Stimulated activated CD8-positive, alpha-beta memory T cell treated with anti-CD3 and anti-CD28 coated beads, Interleukin-7, amount 100 ng/mL, for 24 hours (primary cell): ENCODE measurements at places on chromosomes 3 and 15.

GRCh38 chr15:87498560-87498959, 758.0 kb downstream of the NTRK3 start:
- DNase-seq = no peak

DNA sequence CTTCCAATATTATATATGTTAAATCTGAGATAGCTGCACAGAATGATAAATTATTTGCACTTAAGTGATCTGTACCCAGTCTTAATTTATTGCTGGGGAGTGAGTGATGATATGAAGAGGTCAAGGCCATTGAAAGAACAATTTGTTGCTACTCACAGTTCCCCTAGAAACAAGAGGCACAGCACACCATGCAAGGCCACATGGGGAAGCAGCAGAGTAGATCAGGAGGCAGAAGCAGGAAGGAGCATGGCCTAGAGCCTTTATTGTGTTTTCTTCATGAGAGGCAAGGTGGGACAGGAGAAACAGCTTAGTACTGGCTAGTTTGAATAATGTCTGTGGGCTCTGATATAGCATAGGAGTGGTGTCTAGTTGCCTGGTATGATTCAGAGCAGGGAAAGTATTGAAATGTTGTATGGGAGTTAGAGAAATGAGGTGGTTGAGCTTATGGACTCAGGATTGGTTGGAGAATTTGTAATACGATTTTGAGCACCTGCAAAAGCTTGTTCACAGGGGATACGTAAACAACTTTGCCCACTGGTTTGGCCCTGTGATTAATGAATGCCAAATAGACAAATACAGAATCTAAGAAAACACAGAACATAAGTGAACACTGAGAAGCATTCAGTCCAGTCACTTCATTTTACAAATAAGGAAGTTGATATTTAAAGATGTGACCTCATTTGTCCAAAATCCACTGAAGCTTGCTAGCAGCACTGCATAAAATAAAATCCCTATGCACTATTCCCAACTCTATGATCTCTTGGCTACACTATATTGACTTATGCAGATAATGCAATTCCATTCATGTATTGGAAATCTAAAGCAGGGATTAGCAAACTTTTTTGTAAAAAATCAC, 71.7 kb downstream of the TMCO5A start:
- DNase-seq = no peak

- no peak for DNase-seq
Measured at GRCh38 chr15:89230277-89230676, 8.9 kb upstream of the RLBP1 start.

DNA sequence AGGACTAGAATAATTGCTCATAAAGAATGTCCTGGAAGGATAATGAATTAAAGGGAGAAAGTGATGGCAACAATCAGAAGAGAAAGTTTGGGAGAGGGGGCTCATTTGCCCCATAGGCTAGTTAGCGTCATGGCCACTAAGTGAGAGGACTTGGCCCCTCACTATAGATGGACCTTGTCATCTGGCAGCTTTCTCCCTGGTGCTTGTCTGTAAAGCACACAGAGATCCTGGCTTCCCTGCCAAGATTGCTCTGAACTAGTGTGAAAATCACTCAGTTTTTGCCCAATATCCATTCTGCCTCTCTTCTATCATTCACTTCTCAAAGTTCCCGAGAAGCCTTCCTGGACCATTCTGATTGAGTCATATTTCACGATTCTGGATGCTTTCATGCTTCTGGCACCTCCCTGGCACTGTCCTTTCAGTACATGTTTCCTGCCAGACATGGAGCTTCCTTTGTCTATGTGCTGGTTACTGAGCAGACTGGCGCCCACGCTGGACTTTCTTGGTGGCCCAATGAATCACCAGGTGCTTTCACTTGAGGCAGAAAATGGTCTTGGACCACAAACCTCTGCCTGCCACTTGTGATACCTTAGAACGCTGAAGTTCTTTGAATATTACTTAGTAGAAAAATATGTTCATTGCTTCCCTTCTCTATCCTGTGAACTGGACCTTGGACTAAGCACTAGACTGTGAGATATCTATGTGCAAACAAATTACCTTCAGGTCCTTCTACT, 709.6 kb upstream of the CFAP20DC start:
- DNase-seq = no peak

- no peak for DNase-seq
Measured at GRCh38 chr3:98602078-98602678, 8.8 kb upstream of the CPOX start.

DNA sequence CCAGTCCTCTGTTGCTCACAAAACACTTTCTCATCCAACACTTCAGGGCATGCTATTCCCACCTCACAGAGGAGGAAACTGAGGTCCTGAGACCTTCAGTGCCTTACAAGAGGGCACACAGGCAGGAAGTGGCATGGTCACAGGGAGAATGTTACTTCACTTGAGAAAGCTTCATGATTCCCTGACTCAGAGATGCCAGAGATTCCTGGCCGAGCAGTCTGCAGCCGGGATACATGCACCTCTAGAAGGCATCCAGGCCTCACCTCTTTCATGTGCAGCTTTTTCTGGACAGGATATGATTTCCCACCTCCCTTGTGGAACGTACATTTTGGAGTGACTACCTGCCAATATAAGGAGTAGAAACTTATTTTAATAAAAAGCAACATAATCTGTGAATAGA, 2.8 kb upstream of the SST start:
- DNase-seq = no peak

- DNase-seq = no peak
Measured at GRCh38 chr15:49863431-49864224, 242.8 kb downstream of the DTWD1 start.

DNA sequence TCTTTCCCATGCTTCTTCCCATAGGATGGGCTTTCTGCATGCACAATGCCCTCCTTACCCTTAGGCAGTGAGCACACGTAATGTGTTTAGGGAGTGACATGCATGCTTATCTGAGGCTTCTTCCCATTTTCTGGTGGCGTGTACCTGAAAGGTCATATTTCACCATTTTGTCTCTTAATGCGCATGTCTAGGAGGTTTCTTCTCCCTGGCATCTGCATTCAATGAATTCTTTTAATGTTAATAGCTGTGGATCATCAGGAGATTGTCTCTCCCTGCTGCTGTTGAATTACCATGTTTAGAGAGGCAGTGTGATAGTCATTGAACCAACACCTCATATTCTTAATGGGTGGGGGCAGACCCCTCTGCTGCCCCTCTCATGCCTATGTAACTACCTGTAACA, 205.6 kb upstream of the SGO1 start:
- no peak for DNase-seq

DNA sequence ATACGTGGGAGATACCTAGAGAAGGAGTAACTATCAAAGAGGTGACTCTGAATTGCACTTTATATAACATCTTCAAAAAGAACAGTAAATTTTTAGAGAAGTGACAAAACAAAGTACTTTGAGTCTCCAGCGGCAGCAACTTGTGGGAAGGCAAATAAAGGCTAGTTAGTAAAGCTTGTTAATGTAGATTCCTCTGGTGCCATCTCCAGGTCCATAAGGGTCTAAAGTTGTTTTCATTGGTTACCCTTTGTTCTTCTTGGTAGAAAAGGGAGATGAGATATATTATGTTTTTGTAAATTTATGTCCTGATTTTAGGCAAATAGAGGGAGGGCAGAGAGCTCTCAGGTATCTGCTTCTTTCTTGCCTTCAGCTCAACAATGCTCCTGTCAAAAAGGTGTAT, 161.6 kb downstream of the MYRIP start:
- DNase-seq = no peak

GRCh38 chr3:70603103-70603502, 290.7 kb upstream of the MDFIC2 start:
- no peak for DNase-seq

DNA sequence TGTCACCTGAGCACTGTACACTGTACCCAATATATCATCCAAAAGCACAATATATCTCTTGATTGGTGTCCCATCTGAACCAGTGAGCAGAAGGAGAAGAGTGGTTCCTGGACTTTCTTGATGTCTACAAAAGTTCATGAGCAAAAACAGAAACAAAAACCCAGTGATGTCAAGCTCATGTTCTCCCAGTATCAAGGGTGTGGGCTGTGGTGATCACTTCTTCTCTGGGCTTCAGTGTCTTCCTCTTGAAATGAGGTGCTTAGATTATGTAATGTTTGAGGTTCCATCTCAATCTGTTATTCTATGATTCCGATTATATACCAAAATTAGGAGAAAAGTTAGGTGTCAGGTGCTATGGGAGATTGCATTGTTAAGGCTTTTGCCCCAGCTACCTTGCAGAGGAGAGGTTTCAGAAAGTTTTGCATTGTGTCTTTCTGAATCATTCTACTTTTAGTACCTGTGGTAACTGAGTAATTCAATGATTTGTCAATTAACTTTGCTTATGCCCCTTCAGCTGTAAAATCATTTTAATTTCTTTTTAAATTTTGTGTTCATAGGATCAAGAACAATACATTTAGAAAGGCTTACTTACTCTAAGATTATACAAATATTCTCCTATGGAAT, 122.0 kb upstream of the EOMES start:
- no peak for DNase-seq

DNA sequence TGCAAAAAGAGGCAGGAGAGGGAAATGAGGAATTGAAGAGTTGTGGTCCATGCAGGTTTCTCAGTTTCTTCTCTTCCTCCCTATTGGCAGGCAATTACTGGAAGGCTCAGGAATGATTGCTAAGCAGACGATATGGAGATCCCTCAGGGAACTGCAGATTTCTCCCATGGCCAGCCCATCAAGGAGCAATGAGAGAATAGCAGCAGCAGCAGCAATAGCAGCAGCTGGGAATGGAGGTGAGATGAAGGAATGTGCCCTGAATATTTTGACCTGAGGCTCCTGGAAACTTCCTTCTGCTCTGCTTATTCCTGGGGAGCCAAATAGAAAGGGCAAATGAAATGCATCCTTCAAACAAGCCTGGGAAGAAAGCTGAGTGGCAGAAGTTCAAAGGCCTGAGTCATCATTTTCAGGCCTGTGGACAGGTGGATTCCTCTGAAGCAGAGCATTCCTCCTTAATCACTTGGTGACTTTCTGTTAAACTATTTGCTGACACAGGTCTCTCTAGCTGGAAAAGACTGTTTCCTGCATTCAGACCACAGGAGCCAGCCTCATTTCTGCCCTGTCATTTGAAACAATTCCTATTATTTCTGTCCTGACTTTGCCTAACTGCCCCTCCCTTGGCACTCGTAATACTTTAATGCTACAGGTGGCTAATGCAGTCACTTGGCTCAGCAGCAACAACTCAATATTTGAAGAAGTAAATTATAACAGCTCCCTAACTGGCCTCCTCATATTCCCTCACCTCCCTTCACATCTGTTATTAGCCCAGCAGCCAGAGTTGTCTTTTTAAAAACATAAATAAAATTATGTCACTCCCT, 146.9 kb upstream of the GADL1 start:
- DNase-seq = no peak

DNA sequence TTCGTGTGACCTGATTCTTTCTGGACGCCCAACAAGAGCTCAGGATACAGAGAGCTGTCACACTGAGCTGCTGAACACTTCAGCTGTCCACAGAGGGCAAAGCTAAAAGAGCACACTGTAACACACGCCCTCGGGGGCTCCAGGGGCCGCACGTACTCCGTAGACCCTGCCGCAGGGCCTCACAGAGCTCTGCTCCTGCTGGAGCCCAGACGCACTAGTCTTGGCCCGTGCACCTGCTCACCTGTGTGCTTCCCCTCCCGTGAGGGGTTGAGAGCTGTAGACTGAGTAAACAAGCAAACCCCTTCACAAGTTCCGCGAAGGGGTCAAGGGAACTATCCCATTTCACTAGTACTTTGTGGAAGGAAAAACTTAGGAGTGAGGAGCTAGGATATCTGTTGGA, 30.7 kb upstream of the TUSC7 start:
- DNase-seq = no peak

DNA sequence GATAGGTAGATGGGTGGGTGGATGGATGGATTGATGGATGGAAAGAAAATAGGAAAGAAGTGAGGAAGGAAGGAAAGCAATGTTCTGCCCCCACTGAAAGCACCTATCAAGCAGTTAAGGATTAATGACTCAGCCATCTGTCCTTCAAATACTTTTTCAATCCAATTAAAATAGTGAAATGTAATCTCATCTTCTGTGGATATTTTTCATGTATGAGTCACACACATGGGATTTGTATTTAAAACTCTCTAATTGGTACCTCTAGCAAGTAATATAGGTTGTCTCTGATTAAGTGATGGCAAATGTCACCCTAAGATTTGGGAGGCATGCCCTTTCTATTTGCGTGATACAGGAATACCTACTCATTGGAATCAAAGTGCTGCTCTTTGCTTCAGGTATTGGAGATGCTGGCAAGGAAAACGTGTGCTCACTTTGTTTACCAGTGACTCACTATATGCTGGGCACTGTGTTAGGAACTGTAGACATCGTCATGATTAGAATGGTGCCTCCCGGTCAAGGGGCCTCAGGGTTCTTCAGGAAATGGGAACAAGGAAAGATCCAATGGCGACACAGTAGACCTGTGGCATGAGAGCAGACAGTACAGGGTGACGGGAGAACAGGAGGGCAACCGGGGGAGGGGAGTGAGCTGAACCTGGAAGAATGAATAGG, 230.1 kb downstream of the CLSTN2 start:
- DNase-seq = no peak

DNA sequence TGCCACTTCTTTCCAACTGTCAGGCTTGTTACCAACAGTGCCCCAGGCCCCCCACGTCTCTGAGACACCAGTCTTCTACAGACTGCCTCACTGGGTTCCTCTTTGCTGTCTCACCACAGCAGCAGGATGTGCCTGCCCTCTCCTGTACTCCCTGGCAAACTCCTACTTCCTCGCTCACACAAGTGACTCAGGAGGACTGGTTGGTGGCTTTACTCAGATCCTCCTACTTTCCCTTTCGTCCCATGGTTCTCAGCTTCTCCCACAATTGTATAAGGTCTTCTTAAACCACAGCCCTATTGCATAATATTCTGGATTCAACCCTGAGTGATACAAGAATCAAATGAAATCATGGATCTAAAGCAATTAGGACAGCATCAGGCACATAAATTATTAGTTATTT, 246.6 kb upstream of the PROK2 start:
- DNase-seq = no peak

DNA sequence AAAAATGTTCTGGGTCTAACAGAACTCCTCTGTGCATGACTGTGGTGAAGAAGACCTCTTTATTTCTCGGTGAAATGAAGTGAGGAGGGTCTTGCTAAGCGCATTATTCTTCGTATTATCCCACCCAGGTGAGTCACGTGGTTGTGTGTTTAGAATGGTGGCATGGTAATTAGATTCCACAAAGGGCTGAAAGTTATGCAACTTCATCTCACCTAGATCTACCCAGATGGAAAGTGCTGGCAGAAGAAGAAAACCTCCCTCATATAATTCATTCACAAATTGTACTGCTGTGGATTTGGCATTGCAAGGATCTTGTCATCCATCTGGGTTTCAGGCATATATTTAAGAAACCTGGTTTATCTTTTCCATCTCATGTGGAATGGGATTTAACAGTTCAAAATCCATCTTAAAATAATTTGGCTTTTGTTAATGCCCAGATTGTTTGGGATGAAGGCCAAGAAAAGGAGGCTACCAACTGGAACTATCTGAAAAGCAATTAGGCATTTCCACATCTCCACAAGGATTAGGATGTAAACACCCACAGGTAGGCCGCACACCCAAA, 175.3 kb downstream of the PLCL2 start:
- DNase-seq = no peak

GRCh38 chr3:128334766-128335165, 131.9 kb downstream of the DNAJB8 start:
- DNase-seq = no peak
